ENCODE measurements at places on chromosomes 1 and 21.
A peak's percentile ranks its signal among the peaks of the same experiment; 100 is the strongest.

DNA sequence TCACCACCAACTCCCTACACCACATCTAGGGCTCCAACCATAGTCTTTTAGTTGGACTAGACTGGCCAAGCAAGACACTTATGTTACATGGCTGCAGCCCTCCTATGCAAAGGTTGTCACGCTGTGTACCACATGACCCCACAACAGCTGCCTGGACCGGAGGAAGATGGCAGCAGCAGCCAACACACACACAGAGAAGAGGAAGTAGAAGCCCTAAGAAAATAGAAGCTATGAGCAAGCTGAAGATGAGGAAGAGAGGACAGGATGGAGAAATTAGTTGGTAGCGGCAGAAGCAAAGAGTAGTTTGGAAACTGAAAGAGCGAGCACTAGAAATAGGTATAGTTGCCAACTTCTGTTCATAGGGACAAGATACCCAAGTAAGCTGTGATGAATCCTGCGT, 60.8 kb upstream of the RALGPS2 start:
- H3K4me1 ChIP-seq: no peaks in the 10 kb centered on the region
- DNase-seq: no peak
- no peaks in the 10 kb centered on the region for H3K36me3 ChIP-seq
- no peak overlapping the region for H3K4me3 ChIP-seq

- no peak overlapping the region for H3K27ac ChIP-seq
- DNase-seq: no peak
These were observed 32.7 kb downstream of the TTC39A start for GRCh38 chr1:51297401-51298321.

GRCh38 chr1:45615885-45616284, 8.0 kb downstream of the CCDC17 start:
- peaks cover 55% of the 10 kb centered on the region for H3K36me3 ChIP-seq
- no peak overlapping the region for H3K27ac ChIP-seq
- H3K27me3 ChIP-seq: no peaks in the 10 kb centered on the region
- no peaks in the 10 kb centered on the region for H3K4me1 ChIP-seq
- H3K4me3 ChIP-seq: no peak overlapping the region

DNA sequence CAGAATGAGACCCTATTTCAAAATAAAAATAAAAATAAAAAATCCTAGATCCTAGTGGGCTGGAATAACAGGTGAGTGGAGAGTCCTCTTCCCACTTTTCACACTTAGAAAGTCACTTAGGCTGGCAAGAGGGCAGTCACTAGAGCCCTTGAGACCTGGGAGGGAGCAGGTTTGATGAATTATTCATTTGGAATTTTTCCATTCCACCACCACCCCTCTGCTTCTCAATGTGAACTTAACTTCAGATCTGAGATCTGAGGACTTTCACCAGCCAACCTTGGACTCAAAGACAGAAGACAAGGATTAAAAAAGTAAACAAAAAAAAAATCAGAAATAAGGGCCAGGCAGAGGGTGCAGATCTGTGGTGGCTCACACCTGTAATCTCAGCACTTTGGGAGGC, 16.5 kb downstream of the AKR7A3 start:
- DNase-seq: no peak
- H3K36me3 ChIP-seq: no peaks in the 10 kb centered on the region
- peaks cover 4% of the 10 kb centered on the region for H3K27me3 ChIP-seq
- no peak overlapping the region for H3K27ac ChIP-seq
- H3K4me1 ChIP-seq: no peaks in the 10 kb centered on the region

DNA sequence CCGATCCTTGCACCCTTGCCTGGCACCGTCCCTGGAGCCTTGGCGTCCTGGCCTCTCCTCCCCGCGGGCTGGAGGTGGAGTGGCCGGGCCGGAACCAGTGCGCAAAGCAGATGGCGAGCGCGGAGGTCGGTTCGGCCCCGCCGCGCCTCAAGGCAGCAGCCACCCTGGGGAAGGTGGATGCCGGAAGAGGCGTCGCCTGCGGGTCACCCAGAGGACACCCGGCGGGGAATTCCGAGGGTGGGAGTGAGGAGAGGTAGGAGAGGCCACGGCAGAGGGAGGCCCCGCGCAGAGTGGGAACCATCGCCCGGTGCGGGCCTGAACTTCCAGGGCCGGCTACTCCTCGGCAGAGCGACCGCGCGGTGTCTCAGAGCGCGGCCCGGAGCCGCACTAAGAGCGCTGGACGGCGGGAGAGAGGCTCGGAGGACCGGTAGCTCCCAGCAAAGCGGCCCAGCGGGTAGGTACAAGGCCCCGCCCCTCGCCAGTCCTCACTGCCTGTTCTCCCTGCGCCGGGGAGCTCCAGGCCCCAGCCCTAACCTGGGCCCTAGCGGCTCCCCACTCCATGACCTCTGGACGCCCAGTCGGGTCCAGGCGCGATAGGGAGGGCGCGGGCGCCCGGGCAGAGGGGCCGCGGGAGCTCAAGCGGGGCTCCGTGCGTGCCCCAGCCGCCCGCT, at the start of gene RNF207:
RNF207 (plus strand) TSS at position 271 of the 671 bp plus-strand sequence. CDS start 417 bp downstream, outside the sequence.
- H3K4me1 ChIP-seq: peaks cover 35% of the 10 kb centered on the region
- H3K36me3 ChIP-seq: no peaks in the 10 kb centered on the region
- no peak within 1 kb of the TSS for H3K27ac ChIP-seq
- H3K27me3 ChIP-seq: peaks cover 20% of the 10 kb centered on the region
- DNase-seq: peak; percentile 78

- no peaks in the 10 kb centered on the region for H3K4me1 ChIP-seq
- H3K27me3 ChIP-seq: no peaks in the 10 kb centered on the region
- no peak for DNase-seq
These were observed 152.7 kb downstream of the CASZ1 start for GRCh38 chr1:10643607-10644306.

DNA sequence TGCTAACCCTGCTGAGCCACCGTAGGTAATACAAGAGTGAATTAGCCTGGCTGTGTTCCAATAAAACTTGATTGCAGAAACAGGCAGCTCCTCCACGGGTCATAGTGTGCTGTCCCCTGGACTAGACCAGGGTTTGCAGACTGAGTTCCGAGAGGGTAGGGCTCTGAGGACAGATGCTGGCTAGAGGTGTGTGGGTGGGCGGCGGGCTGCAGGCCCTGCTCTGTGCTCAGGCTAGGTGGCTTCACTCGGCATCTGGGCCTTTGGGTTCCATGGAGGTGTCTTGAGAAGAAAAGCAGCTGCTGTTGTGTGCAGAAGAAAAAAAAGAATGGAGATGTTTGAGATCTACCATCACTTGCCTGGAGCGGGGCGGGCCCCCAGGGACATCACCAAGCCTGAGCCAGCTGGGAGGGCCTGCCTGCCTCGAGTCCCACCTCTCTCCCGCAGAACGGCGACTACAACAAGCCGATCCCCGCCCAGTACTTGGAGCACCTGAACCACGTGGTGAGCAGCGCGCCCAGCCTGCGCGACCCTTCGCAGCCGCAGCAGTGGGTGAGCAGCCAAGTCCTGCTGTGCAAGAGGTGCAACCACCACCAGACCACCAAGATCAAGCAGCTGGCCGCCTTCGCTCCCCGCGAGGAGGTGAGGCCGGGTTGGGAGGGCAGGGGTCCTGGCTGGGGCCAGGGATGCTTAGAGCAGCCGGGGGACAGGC, 7.9 kb downstream of the TMEM201 start:
- no peaks in the 10 kb centered on the region for H3K27me3 ChIP-seq
- H3K4me3 ChIP-seq: no peak overlapping the region
- DNase-seq: no peak
- peaks cover 6% of the 10 kb centered on the region for H3K36me3 ChIP-seq
- peaks cover 22% of the 10 kb centered on the region for H3K4me1 ChIP-seq

- DNase-seq: no peak
- H3K27ac ChIP-seq: peak overlapping the region; percentile 46
- no peak overlapping the region for H3K4me3 ChIP-seq
- H3K36me3 ChIP-seq: no peaks in the 10 kb centered on the region
These were observed 76.5 kb upstream of the NFIA start for GRCh38 chr1:61005614-61006580.

DNA sequence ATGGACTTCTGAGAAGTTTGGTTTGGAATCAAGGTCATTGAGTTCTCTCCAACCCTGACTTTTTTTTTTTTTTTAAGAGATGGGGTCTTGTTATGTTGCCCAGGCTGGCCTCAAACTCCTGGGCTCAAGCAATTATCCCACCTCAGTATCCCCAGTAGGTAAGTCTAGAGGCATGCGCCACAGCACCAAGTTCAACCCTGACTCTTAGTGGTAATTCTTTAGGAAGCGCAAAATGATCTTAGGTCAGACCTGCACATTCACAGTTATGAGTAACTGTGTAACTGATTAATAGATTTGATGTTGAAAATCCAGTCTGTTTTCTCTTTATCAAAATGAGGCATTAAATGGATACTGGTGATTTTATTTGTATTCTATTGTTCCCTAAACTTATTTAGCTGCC, 95.9 kb downstream of the GREM2 start:
- peaks cover 2% of the 10 kb centered on the region for H3K27me3 ChIP-seq
- H3K36me3 ChIP-seq: no peaks in the 10 kb centered on the region

GRCh38 chr1:75129983-75130789, 4.0 kb upstream of the LHX8 start:
- peaks cover 64% of the 10 kb centered on the region for H3K27me3 ChIP-seq
- H3K4me1 ChIP-seq: peaks cover 4% of the 10 kb centered on the region

- H3K27me3 ChIP-seq: no peaks in the 10 kb centered on the region
- no peak for DNase-seq
- no peaks in the 10 kb centered on the region for H3K36me3 ChIP-seq
These were observed 112.9 kb upstream of the IPO9 start for GRCh38 chr1:201715801-201716741.

- peak; percentile 66 for DNase-seq
- peaks cover 37% of the 10 kb centered on the region for H3K4me1 ChIP-seq
- H3K4me3 ChIP-seq: no peak overlapping the region
- H3K27ac ChIP-seq: peak overlapping the region; percentile 27
- H3K27me3 ChIP-seq: no peaks in the 10 kb centered on the region
- no peaks in the 10 kb centered on the region for H3K36me3 ChIP-seq
These were observed 102.3 kb upstream of the TIAM1 start for GRCh38 chr21:31446226-31446855.

DNA sequence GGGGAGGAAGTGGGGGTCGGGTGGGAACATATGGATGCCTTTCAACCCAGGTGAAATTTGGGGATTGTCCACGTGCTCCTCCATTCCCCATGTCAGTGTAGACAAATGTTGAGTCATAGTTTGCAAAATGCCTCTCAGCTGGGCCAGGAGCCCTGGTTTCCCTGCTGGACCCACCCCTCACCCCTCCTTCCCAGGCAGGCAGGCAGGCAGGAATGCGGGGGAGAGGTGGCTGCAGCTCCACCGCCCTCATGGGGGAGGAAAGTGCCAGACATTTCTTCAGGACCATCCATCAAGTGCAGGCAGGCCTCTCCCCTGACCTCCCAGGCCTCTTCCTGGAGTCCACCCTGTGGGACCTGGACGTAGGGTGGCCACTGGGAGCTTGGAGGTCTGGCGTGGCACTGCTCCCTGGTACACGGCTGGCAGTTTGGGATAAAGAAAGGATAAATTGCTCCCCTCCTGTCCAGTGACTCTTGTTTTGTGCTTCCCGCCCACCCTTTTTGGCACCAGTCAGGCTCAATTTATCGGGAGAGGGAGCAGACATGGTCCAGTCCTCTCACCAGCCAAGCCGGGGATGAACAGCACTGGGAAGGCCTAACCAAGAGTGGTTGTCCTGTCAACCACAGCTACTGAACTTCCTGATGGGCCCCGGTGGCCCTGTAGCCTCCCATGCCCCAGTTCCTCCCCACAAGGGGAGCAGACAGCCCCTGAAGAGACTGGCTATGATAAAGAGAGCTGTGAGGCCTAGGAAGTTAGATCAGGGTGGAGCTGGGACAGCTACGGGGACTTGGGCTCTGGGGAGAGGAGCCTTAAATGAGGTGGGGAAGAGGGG, 18.9 kb downstream of the NPR1 start:
- no peaks in the 10 kb centered on the region for H3K36me3 ChIP-seq
- H3K4me1 ChIP-seq: peaks cover 8% of the 10 kb centered on the region
- peaks cover 5% of the 10 kb centered on the region for H3K27me3 ChIP-seq
- H3K4me3 ChIP-seq: no peak overlapping the region

DNA sequence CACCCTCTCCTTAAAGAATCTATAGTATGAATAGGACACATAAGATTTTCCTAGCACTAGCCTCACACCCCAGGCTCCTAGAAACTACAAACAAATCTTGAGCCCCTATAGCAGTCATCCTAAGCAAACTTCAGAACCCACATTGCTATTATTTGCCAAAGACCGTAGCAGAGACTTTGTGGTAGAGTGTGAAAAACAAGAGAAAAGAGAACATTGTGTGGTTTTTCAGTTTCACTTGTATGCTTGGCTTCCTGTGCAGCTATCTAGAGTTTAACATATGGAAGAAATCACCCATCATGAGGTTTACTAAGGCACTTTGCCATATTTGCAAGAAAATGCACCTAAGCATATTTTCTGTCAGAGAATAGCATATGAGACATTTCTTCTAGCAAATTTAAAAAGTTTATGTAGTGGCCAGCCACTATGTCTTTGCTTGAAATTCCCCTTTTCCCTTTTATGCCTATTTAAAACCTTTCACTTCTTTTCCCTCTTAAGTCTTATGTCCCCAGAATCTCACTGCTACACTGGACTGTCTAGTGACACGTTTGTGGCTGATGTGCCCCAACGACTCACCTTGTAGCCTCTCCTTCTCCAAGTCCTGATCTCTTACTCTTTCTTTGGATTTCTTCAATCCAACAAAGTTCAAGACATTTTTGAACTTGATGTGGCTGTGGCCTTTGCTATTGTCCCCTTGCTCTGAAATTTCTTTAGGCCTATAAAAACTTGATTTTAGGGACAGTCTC, 25.6 kb downstream of the CCDC190 start:
- no peak for DNase-seq
- H3K27ac ChIP-seq: no peak overlapping the region
- no peaks in the 10 kb centered on the region for H3K36me3 ChIP-seq
- peaks cover 2% of the 10 kb centered on the region for H3K27me3 ChIP-seq
- no peak overlapping the region for H3K4me3 ChIP-seq
- no peaks in the 10 kb centered on the region for H3K4me1 ChIP-seq

GRCh38 chr1:208159555-208160258, 84.5 kb downstream of the PLXNA2 start:
- H3K4me1 ChIP-seq: no peaks in the 10 kb centered on the region
- H3K27ac ChIP-seq: no peak overlapping the region
- H3K36me3 ChIP-seq: no peaks in the 10 kb centered on the region

- H3K27ac ChIP-seq: no peak overlapping the region
- H3K4me3 ChIP-seq: no peak overlapping the region
- no peak for DNase-seq
- H3K36me3 ChIP-seq: no peaks in the 10 kb centered on the region
- no peaks in the 10 kb centered on the region for H3K4me1 ChIP-seq
These were observed 20.2 kb upstream of the SLC1A7 start for GRCh38 chr1:53162621-53163020.

GRCh38 chr1:52748119-52748518, 21.9 kb downstream of the ZYG11B start:
- no peak overlapping the region for H3K27ac ChIP-seq
- no peaks in the 10 kb centered on the region for H3K4me1 ChIP-seq
- H3K36me3 ChIP-seq: no peaks in the 10 kb centered on the region
- H3K27me3 ChIP-seq: no peaks in the 10 kb centered on the region

DNA sequence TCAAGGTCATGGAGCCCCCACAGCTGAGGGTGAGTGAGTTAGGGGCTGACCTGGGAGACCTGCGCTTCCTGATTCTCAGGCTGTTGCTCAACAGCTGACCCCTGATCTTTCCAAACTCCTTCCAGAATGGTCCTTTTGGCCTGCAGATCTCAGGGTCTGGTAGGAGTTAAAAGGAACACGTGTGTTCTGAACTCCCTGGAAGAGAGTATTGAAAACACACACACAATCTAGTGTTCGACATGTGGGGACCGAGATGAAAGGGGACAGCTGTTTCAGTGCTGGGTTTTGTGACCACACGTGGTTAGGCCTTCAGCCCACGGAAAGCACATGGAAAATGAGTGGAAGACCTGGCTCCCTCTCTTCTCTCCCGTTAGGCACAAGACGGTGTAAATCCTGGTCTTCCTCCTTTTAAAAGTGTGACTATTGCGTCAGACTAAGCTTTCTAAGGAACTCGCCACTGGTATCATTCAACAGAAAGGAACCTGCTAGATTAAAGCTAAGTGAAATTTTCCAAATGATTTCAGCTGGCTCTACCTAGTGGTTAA, 49.6 kb downstream of the RUNX1 start:
- H3K4me1 ChIP-seq: peaks cover 44% of the 10 kb centered on the region
- H3K36me3 ChIP-seq: peaks cover 2% of the 10 kb centered on the region
- no peak overlapping the region for H3K27ac ChIP-seq
